Naive thymus-derived CD4-positive, alpha-beta T cell (primary cell): ENCODE measurements at places on chromosomes 2 and 18. TPM values are rescaled to one million over a fixed set of nuclear protein-coding genes. Genes with fewer than 3 reads are reported as not detected.

DNA sequence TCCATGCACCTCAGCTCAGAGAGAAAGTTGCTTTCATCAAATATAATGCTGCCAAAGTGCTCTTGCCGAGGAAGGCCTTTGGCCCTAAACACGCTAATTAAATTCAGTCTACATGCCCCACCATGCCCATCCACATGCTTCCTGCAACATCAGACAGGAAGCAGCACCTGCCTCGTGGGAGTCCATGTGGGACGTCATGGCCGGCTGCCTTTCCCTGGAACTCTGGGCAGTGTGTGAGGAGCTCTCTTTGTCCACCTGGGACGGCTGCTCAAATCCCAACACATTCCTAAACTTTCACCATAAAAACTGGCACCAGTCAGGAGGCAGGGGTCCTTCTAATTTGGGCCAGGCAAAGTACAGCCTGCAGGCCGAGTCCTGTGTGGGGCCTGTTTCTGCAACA, 23.1 kb downstream of the FAM178B start:
- H3K27ac ChIP-seq = peak overlapping the region; percentile 73
- H3K36me3 ChIP-seq = no peaks in the 10 kb centered on the region
- H3K4me1 ChIP-seq = peaks cover 66% of the 10 kb centered on the region
- no peak for DNase-seq

DNA sequence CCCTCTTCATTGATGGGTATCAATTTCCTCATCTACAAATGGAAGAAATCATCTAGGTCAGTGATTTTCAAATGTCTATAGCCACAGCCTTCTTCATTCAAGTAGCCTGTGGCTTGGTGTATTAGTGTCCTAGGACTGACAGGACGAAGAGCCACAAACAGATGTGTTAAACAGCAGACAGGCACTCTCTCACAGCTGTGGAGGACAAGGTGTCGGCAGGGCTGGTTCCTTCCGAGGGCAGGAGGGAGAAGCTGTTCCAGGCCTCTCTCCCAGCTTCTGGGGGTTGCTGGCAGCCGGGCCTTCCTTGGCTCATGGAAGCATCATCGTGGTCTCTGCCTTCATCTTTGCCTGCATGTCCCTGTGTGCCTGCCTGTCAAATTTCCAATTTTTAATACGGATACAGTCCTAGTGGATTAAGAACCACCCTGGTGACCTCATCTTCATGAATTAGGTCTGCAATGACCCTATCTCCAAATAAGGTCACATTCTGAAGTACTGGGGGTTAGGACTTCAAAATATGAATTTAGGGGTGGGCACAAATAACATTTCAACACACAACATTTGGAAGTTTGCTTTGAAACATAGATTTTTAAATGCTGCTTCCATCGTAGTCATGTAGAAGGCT, 86.5 kb downstream of the PTGR3 start:
- no peaks in the 10 kb centered on the region for H3K27me3 ChIP-seq
- no peak overlapping the region for H3K27ac ChIP-seq
- H3K4me3 ChIP-seq = no peak overlapping the region
- H3K4me1 ChIP-seq = no peaks in the 10 kb centered on the region
- H3K36me3 ChIP-seq = no peaks in the 10 kb centered on the region
- DNase-seq = no peak

GRCh38 chr2:97660044-97660774, 3.6 kb downstream of the ACTR1B start:
- peaks cover 16% of the 10 kb centered on the region for H3K4me1 ChIP-seq
- H3K27me3 ChIP-seq = no peaks in the 10 kb centered on the region
- H3K4me3 ChIP-seq = no peak overlapping the region

DNA sequence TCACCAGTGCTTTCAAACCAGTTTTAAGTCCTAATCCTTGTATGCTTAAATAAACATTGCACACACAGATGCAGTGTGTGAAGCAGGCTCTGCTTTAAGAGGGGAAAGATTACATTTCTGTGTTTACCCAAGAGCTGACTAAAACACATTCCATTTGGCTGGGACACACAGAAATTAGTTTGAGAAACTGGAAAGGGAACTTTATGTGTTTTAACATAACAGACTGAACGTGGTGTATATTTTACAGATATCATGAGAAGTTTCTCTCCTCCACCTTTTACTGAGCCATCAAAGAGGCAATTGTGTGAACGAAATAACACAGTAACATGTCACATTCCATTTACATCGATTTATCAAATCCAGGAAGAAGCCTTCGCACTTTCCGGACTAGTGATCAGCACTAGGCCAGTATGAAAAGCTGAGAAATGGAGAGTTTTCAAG, 121.8 kb downstream of the MAIP1 start:
- no peaks in the 10 kb centered on the region for H3K4me1 ChIP-seq
- no peaks in the 10 kb centered on the region for H3K27me3 ChIP-seq
- DNase-seq = no peak
- H3K36me3 ChIP-seq = no peaks in the 10 kb centered on the region

- H3K4me3 ChIP-seq = no peak overlapping the region
- H3K4me1 ChIP-seq = no peaks in the 10 kb centered on the region
- H3K36me3 ChIP-seq = no peaks in the 10 kb centered on the region
These were observed 778.9 kb downstream of the CCDC85A start for GRCh38 chr2:56962673-56963072.

The HDLBP gene
- 211 and 231 TPM in 2 replicates for total RNA-seq

The STPG4 gene
- not detected for total RNA-seq

DNA sequence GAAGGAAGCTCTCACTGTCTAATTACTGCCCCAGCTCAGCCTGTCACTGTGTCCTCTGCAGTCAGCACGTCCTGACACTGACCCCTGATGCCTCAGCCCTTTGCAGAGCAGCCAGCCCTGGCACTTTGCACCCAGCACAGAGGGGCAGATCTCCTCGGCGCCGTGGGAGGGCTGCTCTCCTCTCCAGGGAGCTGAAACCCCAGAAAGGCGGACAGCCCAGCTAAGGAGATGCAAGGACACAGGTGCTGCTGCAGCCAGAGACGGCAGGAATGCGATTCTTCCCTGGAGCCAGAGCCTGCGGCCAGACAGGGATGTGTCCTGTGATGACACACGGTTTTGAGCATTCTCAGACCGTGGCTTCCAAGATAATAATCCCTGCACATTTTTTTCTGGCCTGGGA, 34.5 kb upstream of the SIX3 start:
- no peaks in the 10 kb centered on the region for H3K27me3 ChIP-seq
- no peaks in the 10 kb centered on the region for H3K36me3 ChIP-seq
- H3K4me3 ChIP-seq = no peak overlapping the region
- H3K4me1 ChIP-seq = no peaks in the 10 kb centered on the region

GRCh38 chr2:177262092-177262491, 2.4 kb downstream of the NFE2L2 start:
- H3K27me3 ChIP-seq = no peaks in the 10 kb centered on the region
- H3K4me3 ChIP-seq = peak overlapping the region; percentile 80
- H3K4me1 ChIP-seq = peaks cover 27% of the 10 kb centered on the region
- DNase-seq = no peak

GRCh38 chr2:118865106-118865505, 17.7 kb upstream of the EN1 start:
- H3K36me3 ChIP-seq = no peaks in the 10 kb centered on the region
- H3K4me3 ChIP-seq = no peak overlapping the region
- H3K27ac ChIP-seq = no peak overlapping the region

DNA sequence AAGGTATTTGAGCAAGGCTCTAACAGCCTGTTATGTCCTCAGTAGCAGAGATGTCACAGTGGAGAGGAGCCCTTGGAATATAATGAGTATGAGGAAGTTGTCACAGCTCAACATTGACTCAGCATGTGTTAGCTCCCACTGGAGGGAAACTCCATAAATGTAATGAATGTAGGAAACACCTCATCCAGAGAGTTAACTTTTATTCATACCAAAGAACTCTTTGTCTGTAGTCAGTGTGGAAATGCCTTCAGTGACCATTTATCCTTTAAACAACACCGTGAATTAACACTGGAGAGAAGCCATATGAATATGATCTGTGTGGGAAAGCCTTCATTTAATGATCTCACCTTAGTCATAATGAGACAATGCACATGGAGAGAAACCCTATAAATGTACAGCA, 59.7 kb downstream of the CYP1B1 start:
- H3K36me3 ChIP-seq = no peaks in the 10 kb centered on the region
- H3K27me3 ChIP-seq = no peaks in the 10 kb centered on the region
- H3K4me1 ChIP-seq = no peaks in the 10 kb centered on the region
- DNase-seq = no peak
- no peak overlapping the region for H3K27ac ChIP-seq

The LRRC30 gene
- not detected for total RNA-seq

- no peak overlapping the region for H3K27ac ChIP-seq
- no peak for DNase-seq
- no peaks in the 10 kb centered on the region for H3K36me3 ChIP-seq
These were observed 139.7 kb downstream of the LRP2 start for GRCh38 chr2:169222665-169223064.

DNA sequence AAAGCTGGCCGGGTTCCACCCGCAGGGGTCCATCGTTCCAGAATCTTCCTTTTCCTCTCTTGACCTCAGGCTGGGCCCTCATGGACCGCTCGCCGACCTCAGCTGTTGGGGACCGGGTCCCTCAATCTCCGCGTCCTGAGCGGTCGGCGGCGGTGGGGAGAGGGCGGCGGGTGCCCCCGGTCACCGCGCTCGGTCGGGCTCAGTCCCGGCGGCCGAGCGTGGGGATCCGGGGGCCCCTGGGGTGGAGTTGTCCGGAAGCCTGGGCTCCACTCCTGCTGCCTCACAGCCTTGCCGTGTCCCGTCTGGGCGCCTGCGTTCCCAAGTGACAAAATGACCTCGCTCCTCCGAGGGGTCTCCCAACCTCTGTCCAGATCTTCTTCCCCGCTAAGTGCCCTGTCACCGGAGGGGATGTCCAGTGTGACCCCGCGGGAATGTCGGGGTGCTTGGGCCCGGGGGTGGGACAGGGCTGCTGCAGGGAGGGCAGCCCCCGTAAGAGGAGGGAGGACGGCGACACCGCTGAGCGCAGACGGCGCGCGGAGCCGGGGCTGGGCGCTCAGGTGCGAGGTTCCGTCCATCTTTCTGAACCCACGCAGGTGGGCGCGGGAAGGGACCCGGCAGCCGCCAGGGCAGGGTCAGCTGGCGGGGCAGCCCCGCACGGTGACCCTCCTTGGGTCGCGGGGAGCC, 16.0 kb upstream of the E2F6 start:
- no peaks in the 10 kb centered on the region for H3K36me3 ChIP-seq
- no peak for DNase-seq
- no peak overlapping the region for H3K27ac ChIP-seq
- no peaks in the 10 kb centered on the region for H3K4me1 ChIP-seq
- peaks cover 3% of the 10 kb centered on the region for H3K27me3 ChIP-seq
- H3K4me3 ChIP-seq = no peak overlapping the region

GRCh38 chr18:41666231-41666630, 288.8 kb upstream of the PIK3C3 start:
- no peak for DNase-seq
- no peak overlapping the region for H3K4me3 ChIP-seq

The KHK gene
- total RNA-seq = 6.2 TPM

- no peaks in the 10 kb centered on the region for H3K4me1 ChIP-seq
- no peak overlapping the region for H3K4me3 ChIP-seq
- DNase-seq = no peak
- H3K27ac ChIP-seq = no peak overlapping the region
- H3K27me3 ChIP-seq = no peaks in the 10 kb centered on the region
These were observed 22.8 kb downstream of the IWS1 start for GRCh38 chr2:127503491-127503890.

GRCh38 chr18:35756506-35757117, 175.1 kb downstream of the GALNT1 start:
- H3K27me3 ChIP-seq = no peaks in the 10 kb centered on the region
- H3K27ac ChIP-seq = no peak overlapping the region
- no peaks in the 10 kb centered on the region for H3K36me3 ChIP-seq
- peak; percentile 65 for DNase-seq
- H3K4me3 ChIP-seq = no peak overlapping the region

DNA sequence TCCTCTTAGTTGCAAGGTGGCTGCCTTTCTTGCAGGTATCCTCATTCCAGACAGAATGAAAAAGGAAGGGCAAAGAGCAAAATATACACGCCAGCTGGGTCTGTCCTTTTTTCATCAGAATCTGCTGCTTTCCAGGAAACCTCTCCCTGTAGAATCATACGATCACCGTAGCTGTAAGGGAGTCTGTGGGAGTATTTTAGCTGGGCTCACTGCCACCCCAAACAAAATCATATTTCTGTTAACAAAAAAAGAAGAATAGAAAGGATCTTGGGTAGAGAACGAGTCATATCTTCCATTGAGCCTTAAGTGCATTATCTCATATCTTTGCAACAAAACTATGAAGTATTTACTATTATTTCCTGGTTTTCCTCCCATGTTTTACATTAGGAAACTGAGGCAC, 15.0 kb upstream of the TANC1 start:
- no peak overlapping the region for H3K4me3 ChIP-seq
- no peaks in the 10 kb centered on the region for H3K27me3 ChIP-seq
- no peak overlapping the region for H3K27ac ChIP-seq
